PC-3 (cell line): ENCODE measurements at places on chromosomes 7 and 10. TPM values are rescaled to one million over a fixed set of nuclear protein-coding genes. Genes with fewer than 3 reads are reported as not detected.

DNA sequence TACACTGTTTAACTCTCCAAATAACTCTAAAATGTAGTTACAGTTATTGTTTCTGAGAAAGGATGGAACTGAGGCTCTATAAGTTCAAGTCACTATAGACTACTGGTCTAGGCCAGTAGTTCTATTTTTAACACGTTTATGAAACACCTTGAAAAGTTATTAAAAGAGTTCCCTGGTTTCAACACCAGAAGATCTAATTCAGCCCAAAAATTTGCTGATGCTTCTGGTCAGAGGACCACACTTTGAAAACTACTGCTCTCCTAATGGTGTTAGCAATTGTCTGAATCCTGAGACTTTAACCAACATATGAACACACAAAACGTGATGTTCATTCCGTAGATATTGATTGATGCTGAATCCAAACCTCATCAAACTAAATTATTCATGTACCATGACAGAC lies 658.6 kb upstream of the STEAP1 start:
- no peaks in the 10 kb centered on the region for H3K36me3 ChIP-seq
- no peak for DNase-seq
- H3K27ac ChIP-seq: no peak overlapping the region
- H3K27me3 ChIP-seq: no peaks in the 10 kb centered on the region
- no peaks in the 10 kb centered on the region for H3K4me1 ChIP-seq

CYP2E1 gene
- 3.3 and 4.2 TPM in 2 replicates for total RNA-seq

DNA sequence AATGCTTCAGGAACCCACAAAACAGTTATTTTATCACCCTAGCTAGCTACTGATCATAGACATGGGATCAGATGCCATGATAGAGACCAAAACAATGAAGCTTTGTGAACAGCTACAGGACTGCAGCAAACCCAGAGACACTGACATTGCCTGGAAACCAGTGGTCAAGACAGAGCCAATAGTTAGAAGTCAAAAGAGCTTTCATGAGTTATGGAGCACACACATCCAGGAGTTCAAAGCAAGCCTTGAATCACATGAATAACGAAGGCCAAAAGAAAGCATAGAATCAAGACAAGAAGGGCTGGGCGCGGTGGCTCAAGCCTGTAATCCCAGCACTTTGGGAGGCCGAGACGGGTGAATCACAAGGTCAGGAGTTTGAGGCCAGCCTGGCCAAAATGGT lies 34.5 kb upstream of the GSAP start:
- H3K36me3 ChIP-seq: no peaks in the 10 kb centered on the region
- no peak overlapping the region for H3K4me3 ChIP-seq
- no peak overlapping the region for H3K27ac ChIP-seq
- no peaks in the 10 kb centered on the region for H3K27me3 ChIP-seq

SEC61G gene
- total RNA-seq: 128 and 177 TPM in 2 replicates

DNA sequence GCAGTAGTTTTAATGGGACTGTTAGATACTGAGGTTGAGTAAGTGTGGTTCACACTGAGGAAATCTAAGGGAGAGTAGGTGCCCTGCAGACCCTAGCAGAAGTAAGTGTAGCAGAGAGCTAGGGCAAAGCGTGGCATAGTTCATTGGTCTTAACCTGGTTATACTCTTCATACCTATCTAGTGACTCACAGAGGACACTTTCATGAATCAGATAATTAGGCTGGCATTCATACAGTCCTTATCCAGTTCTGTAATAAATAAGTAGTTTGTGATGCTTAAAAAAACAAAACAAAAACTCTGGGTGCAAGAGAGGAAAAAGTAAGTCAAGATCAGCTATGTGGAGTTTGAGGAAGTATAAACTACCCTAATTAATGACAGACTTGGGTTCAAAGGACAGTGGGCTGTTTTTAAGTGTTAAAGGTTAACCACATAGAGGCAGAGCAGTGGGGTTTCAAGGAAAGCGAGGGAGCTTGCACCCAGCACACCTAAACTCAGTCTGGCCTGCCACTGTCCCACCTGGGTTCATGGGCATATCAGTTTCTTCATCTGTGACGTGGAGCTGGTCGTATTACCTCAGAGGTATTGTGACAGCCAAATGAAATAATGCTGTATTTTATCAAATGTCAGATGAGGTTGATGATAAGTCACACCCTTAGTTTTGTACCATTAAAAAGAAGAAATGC lies 27.1 kb downstream of the LMTK2 start:
- no peaks in the 10 kb centered on the region for H3K27me3 ChIP-seq
- peaks cover 57% of the 10 kb centered on the region for H3K4me1 ChIP-seq
- DNase-seq: peak; percentile 84
- H3K4me3 ChIP-seq: peak overlapping the region; percentile 16; the same call in 1 of the 2 replicates

DNA sequence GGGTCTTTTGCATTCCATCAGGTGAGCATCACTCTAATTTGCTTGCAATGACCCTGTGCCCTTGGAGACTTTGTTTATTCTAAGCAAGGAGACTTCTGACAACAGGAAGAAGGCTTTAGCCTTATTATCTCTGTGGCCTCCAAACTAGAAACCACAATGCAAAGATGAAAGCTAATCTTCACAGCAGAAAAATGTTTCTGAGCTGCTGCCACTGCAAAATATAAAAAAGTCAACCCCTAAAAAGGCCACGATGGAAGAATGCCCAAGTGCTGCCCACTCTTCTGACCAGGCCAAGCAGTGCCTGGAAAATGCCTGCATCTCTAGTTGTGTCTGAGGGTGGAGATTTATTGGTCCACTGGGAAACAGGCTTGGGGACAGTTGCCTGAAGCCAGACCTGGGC lies 299.9 kb downstream of the C7orf25 start:
- no peak for DNase-seq
- H3K4me3 ChIP-seq: no peak overlapping the region
- no peak overlapping the region for H3K27ac ChIP-seq
- H3K4me1 ChIP-seq: no peaks in the 10 kb centered on the region
- H3K36me3 ChIP-seq: no peaks in the 10 kb centered on the region
- H3K27me3 ChIP-seq: no peaks in the 10 kb centered on the region

DNA sequence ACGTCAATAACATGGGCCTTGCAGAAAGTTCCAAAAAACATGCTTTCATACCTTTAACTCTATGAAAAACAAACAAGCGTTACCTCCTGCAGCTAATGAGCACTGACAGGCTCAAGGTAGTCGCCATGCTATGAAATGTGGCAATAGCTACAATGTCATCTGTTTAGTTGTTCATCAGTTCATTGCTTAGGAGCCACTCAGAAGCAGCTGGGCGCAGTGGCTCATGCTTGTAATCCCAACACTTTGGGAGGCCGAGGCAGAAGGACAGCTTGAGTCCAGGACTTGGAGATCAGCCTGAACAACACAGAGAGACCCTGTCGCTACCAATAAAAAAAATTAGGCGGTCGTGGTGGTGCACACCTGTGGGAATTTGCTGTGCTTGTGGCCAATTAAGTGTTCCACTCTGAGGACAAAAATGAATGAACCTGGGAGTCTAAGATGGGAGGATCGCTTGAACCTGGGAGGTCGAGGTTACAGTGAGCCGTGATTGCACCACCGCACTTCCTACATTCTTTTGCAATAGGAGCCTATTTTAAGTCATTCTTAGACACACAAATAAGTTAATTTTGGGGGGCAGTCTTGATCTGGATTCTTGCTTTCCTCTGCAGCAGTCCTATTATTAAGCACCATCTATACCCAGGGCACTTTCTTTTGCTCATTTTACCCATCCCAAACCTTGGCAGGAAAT lies 276.2 kb upstream of the KLF14 start:
- no peak for DNase-seq
- H3K27ac ChIP-seq: no peak overlapping the region
- H3K4me1 ChIP-seq: peaks cover 53% of the 10 kb centered on the region
- no peaks in the 10 kb centered on the region for H3K27me3 ChIP-seq

DNA sequence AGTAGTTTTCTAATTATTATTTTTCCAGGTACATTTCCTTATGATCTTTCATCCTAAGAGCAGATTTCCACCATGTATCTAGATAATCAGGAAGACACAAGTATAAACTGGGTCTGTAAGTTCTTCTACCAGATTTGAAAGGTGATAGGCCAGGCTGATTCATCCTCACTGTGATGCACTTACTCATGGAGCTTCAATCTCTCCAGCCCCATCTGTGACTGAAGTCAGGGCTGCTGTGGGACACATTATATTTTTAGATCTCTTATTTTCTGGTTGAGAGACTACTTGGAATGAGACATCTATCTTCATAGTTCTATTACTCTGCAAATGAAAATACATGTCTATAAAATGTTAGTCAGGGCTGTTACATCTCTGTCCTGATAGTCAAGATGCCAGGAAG lies 85.5 kb upstream of the SLC25A13 start:
- no peaks in the 10 kb centered on the region for H3K36me3 ChIP-seq
- no peak overlapping the region for H3K4me3 ChIP-seq
- no peak overlapping the region for H3K27ac ChIP-seq
- H3K4me1 ChIP-seq: peaks cover 8% of the 10 kb centered on the region; the same call in 1 of the 2 replicates
- H3K27me3 ChIP-seq: no peaks in the 10 kb centered on the region
- peak; percentile 36 for DNase-seq

DNA sequence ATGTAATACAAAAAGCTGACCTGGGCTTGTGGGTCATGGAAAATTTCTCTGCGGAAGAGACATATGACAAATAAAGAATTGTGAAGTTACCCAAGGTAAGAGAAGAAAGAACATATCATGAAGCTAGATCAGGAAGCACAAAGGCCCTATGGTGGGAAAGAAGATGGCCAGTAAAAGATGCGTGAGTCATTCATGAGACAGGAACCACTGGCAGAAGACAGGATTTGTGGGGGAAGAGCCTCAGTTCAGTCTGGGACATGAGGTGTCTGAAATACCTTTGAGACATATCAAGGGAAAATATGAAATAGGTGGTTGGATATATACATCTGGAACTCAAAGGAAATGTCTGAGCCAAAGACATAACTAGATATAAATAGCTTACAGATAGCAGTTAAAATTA lies 27.7 kb upstream of the AMPH start:
- H3K27ac ChIP-seq: no peak overlapping the region
- no peak overlapping the region for H3K4me3 ChIP-seq
- no peaks in the 10 kb centered on the region for H3K4me1 ChIP-seq
- peaks cover 31% of the 10 kb centered on the region; the same call in 1 of the 2 replicates for H3K27me3 ChIP-seq
- DNase-seq: peak; percentile 7

TMEM213 gene
- total RNA-seq: not detected in 2 replicates

GRCh38 chr10:58721601-58722281 lies 209.1 kb downstream of the BICC1 start:
- no peak for DNase-seq
- no peaks in the 10 kb centered on the region for H3K36me3 ChIP-seq
- H3K4me1 ChIP-seq: no peaks in the 10 kb centered on the region
- no peak overlapping the region for H3K27ac ChIP-seq
- no peaks in the 10 kb centered on the region; the same call in 1 of the 2 replicates for H3K27me3 ChIP-seq

GRCh38 chr10:118116715-118117449 lies 70.1 kb upstream of the RAB11FIP2 start:
- peak; percentile 4 for DNase-seq
- H3K36me3 ChIP-seq: no peaks in the 10 kb centered on the region
- no peak overlapping the region for H3K4me3 ChIP-seq
- H3K27ac ChIP-seq: no peak overlapping the region
- H3K27me3 ChIP-seq: peaks cover 23% of the 10 kb centered on the region; the same call in 1 of the 2 replicates

- no peaks in the 10 kb centered on the region for H3K4me1 ChIP-seq
- H3K27ac ChIP-seq: no peak overlapping the region
- H3K36me3 ChIP-seq: no peaks in the 10 kb centered on the region
- H3K4me3 ChIP-seq: no peak overlapping the region
- DNase-seq: no peak
These were observed 48.5 kb upstream of the PPP2R2D start for GRCh38 chr10:131852176-131852822.

- no peak overlapping the region for H3K4me3 ChIP-seq
- H3K36me3 ChIP-seq: no peaks in the 10 kb centered on the region
- H3K27ac ChIP-seq: no peak overlapping the region
- peaks cover 22% of the 10 kb centered on the region for H3K4me1 ChIP-seq
- H3K27me3 ChIP-seq: no peaks in the 10 kb centered on the region
- DNase-seq: no peak
These were observed 96.1 kb downstream of the ARL4A start for GRCh38 chr7:12783421-12784095.

HTR5A gene
- total RNA-seq: not detected in 2 replicates

- no peak overlapping the region for H3K4me3 ChIP-seq
- no peaks in the 10 kb centered on the region for H3K36me3 ChIP-seq
- peaks cover 19% of the 10 kb centered on the region for H3K4me1 ChIP-seq
- H3K27ac ChIP-seq: 0 out of 2 replicates have a peak overlapping the region, but pooled peaks have one; percentile 1
- H3K27me3 ChIP-seq: no peaks in the 10 kb centered on the region
These were observed 9.6 kb upstream of the TACR2 start for GRCh38 chr10:69426376-69426727.

- no peaks in the 10 kb centered on the region for H3K36me3 ChIP-seq
- no peak overlapping the region for H3K27ac ChIP-seq
- DNase-seq: no peak
These were observed 15.6 kb upstream of the HECW1 start for GRCh38 chr7:43096875-43097274.

GRCh38 chr10:15158448-15158847 lies 10.0 kb downstream of the NMT2 start:
- H3K4me1 ChIP-seq: no peaks in the 10 kb centered on the region

DNA sequence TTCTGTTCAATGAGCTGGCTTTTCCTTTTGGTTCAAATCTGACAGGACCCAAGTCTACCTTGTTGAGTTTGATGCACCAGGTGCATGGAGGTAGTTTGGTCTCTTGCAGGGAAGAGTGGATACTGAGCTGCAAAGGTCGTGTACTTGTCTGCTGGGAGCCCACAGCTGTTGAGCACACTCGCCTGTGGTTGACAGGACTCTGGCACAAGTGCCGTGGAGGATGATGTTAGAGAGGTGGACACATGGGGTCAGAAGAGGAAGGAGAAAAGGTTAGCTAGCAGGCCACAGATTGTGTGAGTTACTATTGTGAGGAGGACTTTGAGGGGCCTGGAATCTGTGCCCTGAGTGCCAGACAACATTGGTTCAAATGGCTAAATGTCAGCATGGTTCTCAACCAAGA lies 197.3 kb downstream of the CREB5 start:
- H3K27ac ChIP-seq: no peak overlapping the region
- H3K27me3 ChIP-seq: no peaks in the 10 kb centered on the region
- DNase-seq: no peak
- no peaks in the 10 kb centered on the region for H3K36me3 ChIP-seq

MRPL43 gene
- total RNA-seq: 81.0 and 90.5 TPM in 2 replicates

DNA sequence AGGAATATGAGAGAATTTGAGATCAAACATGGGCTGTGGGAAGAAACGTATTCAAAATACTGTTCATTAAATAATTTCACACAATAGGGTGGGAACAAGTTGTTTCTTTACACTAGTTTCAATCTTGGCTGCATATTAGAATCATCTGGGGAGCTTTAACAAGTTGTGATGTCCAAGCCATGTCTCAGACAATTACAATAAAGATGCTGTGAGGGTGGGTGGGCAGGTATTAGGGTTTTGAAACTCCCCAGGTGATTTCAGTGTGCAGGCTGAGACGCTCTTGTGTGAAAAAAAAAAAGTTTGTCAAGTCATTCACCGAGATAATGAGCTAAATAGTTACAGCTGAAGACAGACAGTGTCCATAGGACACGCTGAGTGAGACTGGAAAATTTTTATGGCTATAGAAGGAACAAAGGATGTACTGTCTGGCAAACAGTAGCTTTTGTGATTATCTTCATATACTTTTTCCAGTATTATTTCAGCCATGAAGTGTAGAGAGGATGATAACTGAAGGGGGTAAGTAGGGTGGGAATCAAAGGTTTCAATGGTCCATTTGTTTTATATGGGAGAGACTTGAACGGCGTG lies 12.6 kb upstream of the LAMB4 start:
- DNase-seq: no peak
- H3K27me3 ChIP-seq: no peaks in the 10 kb centered on the region
- no peaks in the 10 kb centered on the region for H3K36me3 ChIP-seq
- no peaks in the 10 kb centered on the region for H3K4me1 ChIP-seq

STEAP4 gene
- total RNA-seq: 1.2 and 1.7 TPM in 2 replicates

CNNM1 gene
- total RNA-seq: 3.3 and 4.3 TPM in 2 replicates

LRRTM3 gene
- 0.12 and 0.15 TPM in 2 replicates for total RNA-seq
